Ascending aorta (tissue), 2 donors: ENCODE measurements at places on chromosomes 5 and 9. TPM values are rescaled to one million over a fixed set of nuclear protein-coding genes. Genes with fewer than 3 reads are reported as not detected.

- no peaks in the 10 kb centered on the region for H3K4me1 ChIP-seq
- H3K36me3 ChIP-seq: no peaks in the 10 kb centered on the region
- H3K27ac ChIP-seq: no peak overlapping the region
Measured at GRCh38 chr5:132837868-132838267, 7.4 kb upstream of the SHROOM1 start.

Gene GIN1
- 0.21 TPM for total RNA-seq

Gene PPP3R2
- total RNA-seq: not detected

Gene GRXCR2
- total RNA-seq: not detected

Gene IL3
- not detected for total RNA-seq

Gene ROPN1L
- total RNA-seq: not detected

DNA sequence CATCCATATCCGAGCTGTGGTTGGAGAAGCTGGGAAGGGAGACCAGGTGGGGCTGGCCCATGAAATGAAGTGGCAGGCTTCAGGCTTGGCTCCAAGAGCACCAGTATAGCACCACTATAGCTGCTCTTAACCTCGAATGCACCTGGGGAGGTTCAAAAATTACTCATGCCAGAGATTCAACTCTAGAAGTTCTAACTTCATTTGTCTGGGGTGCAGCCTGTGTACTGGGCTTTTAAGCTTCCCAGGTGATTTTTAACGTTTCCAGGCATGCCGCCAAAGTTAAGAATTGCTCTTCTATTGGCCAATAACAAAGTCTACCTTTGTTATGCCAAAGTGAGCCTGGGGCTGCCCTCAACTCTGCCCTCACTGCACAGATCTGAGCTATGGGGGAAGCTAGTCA is 458 bp downstream of the PRSS3 start:
- DNase-seq: no peak
- no peaks in the 10 kb centered on the region for H3K36me3 ChIP-seq
- H3K27ac ChIP-seq: no peak overlapping the region
- no peaks in the 10 kb centered on the region for H3K27me3 ChIP-seq

GRCh38 chr5:96809921-96810320 is 2.2 kb upstream of the ERAP1 start:
- no peak for DNase-seq
- H3K4me3 ChIP-seq: no peak overlapping the region
- H3K4me1 ChIP-seq: peaks cover 4% of the 10 kb centered on the region
- no peaks in the 10 kb centered on the region for H3K27me3 ChIP-seq
- H3K36me3 ChIP-seq: no peaks in the 10 kb centered on the region

DNA sequence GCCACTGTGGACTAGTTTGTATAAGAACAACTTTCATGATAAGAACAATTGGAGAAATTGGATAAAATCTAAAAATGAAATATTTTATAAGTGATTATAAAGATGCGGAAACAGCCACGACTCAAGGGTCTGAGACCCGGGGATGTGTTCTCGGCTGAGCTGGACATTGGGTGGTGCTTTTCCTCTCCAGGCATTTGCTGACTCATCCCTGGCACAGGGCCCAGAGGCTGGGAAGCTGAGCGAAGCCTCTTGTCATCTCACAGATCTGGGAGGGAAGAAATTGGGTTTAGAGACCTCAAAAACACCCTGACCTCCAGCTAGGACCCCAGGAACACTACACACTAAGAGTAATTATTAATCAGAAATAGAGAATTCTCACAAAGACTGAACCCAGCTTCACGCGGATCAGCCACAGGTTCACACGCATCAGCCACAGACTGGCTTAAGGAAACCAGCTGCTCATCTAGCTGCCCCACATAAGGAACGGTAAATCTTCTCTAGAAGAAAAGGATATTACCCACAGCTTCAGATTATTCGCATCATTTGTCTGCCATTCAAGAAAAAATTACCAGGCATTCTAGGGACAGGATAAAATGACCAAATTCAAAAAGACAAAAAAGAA is 2.8 kb upstream of the OR2V1 start:
- H3K4me1 ChIP-seq: no peaks in the 10 kb centered on the region
- H3K36me3 ChIP-seq: no peaks in the 10 kb centered on the region
- no peaks in the 10 kb centered on the region for H3K27me3 ChIP-seq
- DNase-seq: peak; percentile 72

- no peaks in the 10 kb centered on the region for H3K36me3 ChIP-seq
- H3K4me1 ChIP-seq: no peaks in the 10 kb centered on the region
- H3K27me3 ChIP-seq: no peaks in the 10 kb centered on the region
- no peak overlapping the region for H3K27ac ChIP-seq
- H3K4me3 ChIP-seq: no peak overlapping the region
Measured at GRCh38 chr9:7549249-7549648, 250.3 kb downstream of the DMAC1 start.

GRCh38 chr9:93303258-93303771 is 119.4 kb downstream of the WNK2 start:
- H3K36me3 ChIP-seq: no peaks in the 10 kb centered on the region
- DNase-seq: no peak
- H3K4me1 ChIP-seq: peaks cover 3% of the 10 kb centered on the region
- H3K27me3 ChIP-seq: no peaks in the 10 kb centered on the region
- H3K4me3 ChIP-seq: no peak overlapping the region
- H3K27ac ChIP-seq: no peak overlapping the region

Gene LCN1
- total RNA-seq: not detected

Gene MEIKIN
- not detected for total RNA-seq

GRCh38 chr9:99595796-99596195 is 225.9 kb upstream of the NR4A3 start:
- H3K36me3 ChIP-seq: no peaks in the 10 kb centered on the region
- no peak overlapping the region for H3K4me3 ChIP-seq
- H3K4me1 ChIP-seq: no peaks in the 10 kb centered on the region
- no peak overlapping the region for H3K27ac ChIP-seq
- DNase-seq: no peak
- H3K27me3 ChIP-seq: no peaks in the 10 kb centered on the region

GRCh38 chr9:134286471-134287245 is 39.6 kb upstream of the RXRA start:
- H3K36me3 ChIP-seq: no peaks in the 10 kb centered on the region
- no peak overlapping the region for H3K4me3 ChIP-seq
- H3K27me3 ChIP-seq: no peaks in the 10 kb centered on the region
- no peak for DNase-seq
- H3K4me1 ChIP-seq: peaks cover 18% of the 10 kb centered on the region

DNA sequence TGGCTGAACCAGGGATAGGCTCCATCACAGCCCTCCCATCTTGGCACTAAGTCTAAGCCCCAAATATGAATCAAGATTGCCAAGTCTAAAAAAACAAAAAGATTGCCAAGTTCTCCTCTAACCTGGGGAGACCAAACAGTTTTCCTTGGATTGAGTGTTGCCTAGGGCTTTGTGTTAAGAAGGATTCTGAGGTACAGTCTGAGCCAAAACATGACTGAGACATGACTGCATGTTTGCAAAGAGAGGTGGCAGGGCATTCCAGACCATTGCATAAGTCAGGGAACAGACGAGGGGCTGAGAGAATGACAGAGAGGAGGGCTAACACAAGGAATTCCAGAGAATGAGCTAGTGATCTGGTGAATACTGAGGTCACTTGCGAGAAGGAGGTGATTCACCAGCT is 11.4 kb downstream of the LAMC3 start:
- H3K27ac ChIP-seq: peak overlapping the region; percentile 76
- no peaks in the 10 kb centered on the region for H3K27me3 ChIP-seq
- H3K4me3 ChIP-seq: no peak overlapping the region
- H3K4me1 ChIP-seq: no peaks in the 10 kb centered on the region
- no peaks in the 10 kb centered on the region for H3K36me3 ChIP-seq

DNA sequence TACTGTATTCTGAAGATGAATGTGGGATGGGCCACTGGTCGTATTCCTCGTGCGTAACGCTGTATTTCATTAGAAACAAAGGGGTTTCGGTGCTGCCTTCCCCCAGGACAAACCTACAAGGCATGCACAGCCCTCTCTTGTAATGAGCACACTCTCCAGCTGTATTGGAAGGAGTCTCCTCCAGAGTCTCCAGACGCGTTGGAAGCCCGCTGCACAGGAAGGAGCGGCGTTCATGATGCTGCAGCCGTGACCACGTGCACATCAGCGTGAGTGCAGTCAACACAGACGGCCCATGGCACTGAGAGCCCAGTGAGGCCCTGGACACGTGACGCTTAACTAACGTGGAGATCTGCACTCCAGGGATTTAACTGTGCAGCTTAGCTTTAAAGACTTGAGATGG is 209.0 kb upstream of the IRX1 start:
- DNase-seq: no peak
- no peaks in the 10 kb centered on the region for H3K36me3 ChIP-seq
- H3K27me3 ChIP-seq: no peaks in the 10 kb centered on the region
- no peaks in the 10 kb centered on the region for H3K4me1 ChIP-seq
- H3K27ac ChIP-seq: no peak overlapping the region

- DNase-seq: no peak
- H3K4me3 ChIP-seq: no peak overlapping the region
- no peak overlapping the region for H3K27ac ChIP-seq
Measured at GRCh38 chr5:73911761-73912393, 285.9 kb downstream of the ARHGEF28 start.

- no peak for DNase-seq
- no peaks in the 10 kb centered on the region for H3K36me3 ChIP-seq
- H3K4me3 ChIP-seq: no peak overlapping the region
- H3K27ac ChIP-seq: no peak overlapping the region
- no peaks in the 10 kb centered on the region for H3K4me1 ChIP-seq
Measured at GRCh38 chr5:39780347-39780746, 355.6 kb upstream of the DAB2 start.

Gene FOXD1
- 7.1 TPM for total RNA-seq

GRCh38 chr5:174531782-174532191 is 192.6 kb upstream of the MSX2 start:
- H3K36me3 ChIP-seq: no peaks in the 10 kb centered on the region
- H3K27me3 ChIP-seq: no peaks in the 10 kb centered on the region
- no peak overlapping the region for H3K27ac ChIP-seq
- peaks cover 12% of the 10 kb centered on the region for H3K4me1 ChIP-seq
- no peak overlapping the region for H3K4me3 ChIP-seq

GRCh38 chr9:91255327-91255726 is 106.4 kb downstream of the AUH start:
- no peak overlapping the region for H3K27ac ChIP-seq
- no peak for DNase-seq
- no peaks in the 10 kb centered on the region for H3K4me1 ChIP-seq

- no peaks in the 10 kb centered on the region for H3K4me1 ChIP-seq
- H3K4me3 ChIP-seq: no peak overlapping the region
- no peaks in the 10 kb centered on the region for H3K27me3 ChIP-seq
Measured at GRCh38 chr5:57878301-57878722, 395.7 kb upstream of the ACTBL2 start.

GRCh38 chr9:18319918-18320445 is 154.0 kb upstream of the ADAMTSL1 start:
- no peak overlapping the region for H3K4me3 ChIP-seq
- H3K4me1 ChIP-seq: no peaks in the 10 kb centered on the region
- no peak overlapping the region for H3K27ac ChIP-seq
- H3K36me3 ChIP-seq: no peaks in the 10 kb centered on the region
- no peaks in the 10 kb centered on the region for H3K27me3 ChIP-seq

- H3K36me3 ChIP-seq: no peaks in the 10 kb centered on the region
- no peaks in the 10 kb centered on the region for H3K27me3 ChIP-seq
- no peaks in the 10 kb centered on the region for H3K4me1 ChIP-seq
- no peak for DNase-seq
- no peak overlapping the region for H3K27ac ChIP-seq
- H3K4me3 ChIP-seq: no peak overlapping the region
Measured at GRCh38 chr5:35470866-35471265, 146.8 kb upstream of the SPEF2 start.

GRCh38 chr9:133394687-133395271 is 18.6 kb downstream of the STKLD1 start:
- H3K27ac ChIP-seq: no peak overlapping the region
- no peak for DNase-seq
- H3K4me1 ChIP-seq: no peaks in the 10 kb centered on the region
- no peaks in the 10 kb centered on the region for H3K36me3 ChIP-seq
- H3K4me3 ChIP-seq: no peak overlapping the region
- H3K27me3 ChIP-seq: no peaks in the 10 kb centered on the region

DNA sequence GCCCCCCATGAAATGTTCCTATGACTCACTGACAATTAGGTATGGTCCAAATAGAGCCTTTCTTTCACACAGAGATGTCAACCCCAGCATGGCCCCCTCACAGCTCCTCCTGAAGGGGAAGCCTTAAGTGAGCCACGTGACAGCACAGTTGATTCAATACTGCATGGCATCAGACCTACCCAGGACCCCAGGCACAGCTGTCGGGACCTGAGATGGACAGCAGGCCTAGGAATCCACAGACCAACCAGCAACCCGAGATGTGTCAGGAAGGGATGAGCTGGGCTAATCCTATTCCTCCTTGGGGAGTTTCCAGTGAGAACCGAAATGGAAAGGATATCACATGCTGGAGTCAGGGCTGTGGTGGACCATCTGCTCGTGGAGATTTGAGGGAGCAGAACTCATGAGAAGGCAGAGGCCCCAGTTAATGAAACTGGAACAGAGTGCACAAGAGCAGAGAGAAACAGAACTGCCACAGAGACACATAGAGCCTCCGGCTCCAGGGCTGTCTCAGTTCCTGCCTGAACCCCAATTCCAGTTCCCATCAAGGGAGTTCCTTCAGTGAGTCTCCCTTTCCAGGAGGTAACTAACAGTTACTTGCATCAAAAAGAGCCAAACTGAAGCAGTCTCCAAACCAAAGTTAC is 42.1 kb upstream of the SMIM23 start:
- no peaks in the 10 kb centered on the region for H3K27me3 ChIP-seq
- H3K36me3 ChIP-seq: no peaks in the 10 kb centered on the region
- no peak overlapping the region for H3K4me3 ChIP-seq
- H3K4me1 ChIP-seq: no peaks in the 10 kb centered on the region
- no peak overlapping the region for H3K27ac ChIP-seq
- DNase-seq: no peak

Gene SPINK4
- not detected for total RNA-seq

DNA sequence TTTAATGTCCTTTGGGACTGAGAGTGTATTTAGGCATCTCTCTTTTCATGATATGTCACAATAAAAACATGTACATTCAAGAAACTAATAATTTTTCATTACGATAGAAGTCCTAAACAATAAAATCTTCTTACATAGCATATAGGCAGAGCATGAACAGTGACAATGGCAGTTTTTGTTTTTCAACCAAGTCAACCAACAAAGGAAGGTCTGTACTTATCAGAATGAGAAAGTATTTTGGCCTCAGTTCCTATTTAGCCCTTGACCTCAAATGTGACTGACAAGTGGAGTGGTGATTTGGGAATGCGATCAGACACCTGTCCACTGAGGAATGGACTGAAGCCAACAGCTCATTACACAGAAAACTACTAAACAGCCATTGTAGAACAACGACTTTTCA is 219.5 kb downstream of the TMEM161B start:
- H3K4me3 ChIP-seq: no peak overlapping the region
- no peaks in the 10 kb centered on the region for H3K36me3 ChIP-seq
- H3K27me3 ChIP-seq: no peaks in the 10 kb centered on the region
- no peak for DNase-seq
- no peaks in the 10 kb centered on the region for H3K4me1 ChIP-seq

Gene RLN1
- total RNA-seq: not detected

Gene ANXA2R
- total RNA-seq: 5.1 TPM

Gene GRAMD2B
- 55.6 TPM for total RNA-seq

GRCh38 chr5:101838435-101838834 is 457.6 kb downstream of the SLCO4C1 start:
- H3K4me3 ChIP-seq: no peak overlapping the region
- no peak for DNase-seq
- no peak overlapping the region for H3K27ac ChIP-seq
- H3K4me1 ChIP-seq: no peaks in the 10 kb centered on the region
- H3K27me3 ChIP-seq: no peaks in the 10 kb centered on the region
- H3K36me3 ChIP-seq: no peaks in the 10 kb centered on the region
